ENCODE measurements at places on chromosomes 16 and 17. TPM values are rescaled to one million over a fixed set of nuclear protein-coding genes. Genes with fewer than 3 reads are reported as not detected.

The SAMD14 gene
- total RNA-seq = 1.0 TPM

DNA sequence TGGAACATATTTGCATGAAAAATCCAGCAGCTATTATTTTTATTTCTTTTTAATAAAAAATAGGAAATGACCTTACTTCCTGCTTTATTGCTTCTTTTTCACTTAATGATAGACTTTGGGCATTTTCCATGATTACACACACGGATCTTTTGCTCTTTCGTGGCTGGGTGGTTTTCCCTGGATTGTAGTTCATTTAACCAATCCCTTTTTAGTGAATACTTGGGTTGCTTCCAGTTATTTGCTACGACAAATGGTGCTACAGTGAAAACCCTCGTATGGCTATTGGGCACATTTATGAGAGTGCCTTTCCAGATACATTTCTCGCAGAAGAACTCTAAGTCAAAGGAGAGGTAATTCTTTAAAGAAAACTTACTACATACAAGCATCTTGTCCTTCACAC, 38.6 kb downstream of the FOXL1 start:
- peaks cover 7% of the 10 kb centered on the region for H3K27me3 ChIP-seq
- H3K4me1 ChIP-seq = no peaks in the 10 kb centered on the region
- no peak overlapping the region for H3K4me3 ChIP-seq
- DNase-seq = no peak
- no peaks in the 10 kb centered on the region for H3K36me3 ChIP-seq
- no peak overlapping the region for H3K27ac ChIP-seq

The NLGN2 gene
- 2.9 TPM for total RNA-seq

DNA sequence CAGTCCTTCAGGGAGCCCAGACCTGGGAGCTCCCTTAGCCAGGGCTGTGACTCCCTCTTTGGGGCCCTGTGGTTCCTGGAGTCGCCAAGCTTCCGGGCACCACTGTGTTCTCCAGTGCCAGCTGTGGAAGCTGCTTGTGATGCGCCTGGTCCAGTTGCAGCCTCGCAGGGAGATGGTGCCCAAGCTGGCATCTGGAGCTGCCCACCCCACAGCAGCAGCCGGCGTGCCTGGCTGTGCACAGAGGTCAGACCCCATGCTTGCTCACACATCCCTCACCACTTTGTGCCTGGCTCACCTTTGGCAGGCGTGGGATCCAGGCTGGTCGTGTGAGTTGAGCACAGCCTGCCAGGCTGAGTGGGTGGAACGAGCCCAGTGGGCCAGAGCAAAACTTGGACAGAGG, 18.2 kb downstream of the RHOT1 start:
- no peak overlapping the region for H3K4me3 ChIP-seq
- peaks cover 23% of the 10 kb centered on the region for H3K36me3 ChIP-seq
- no peaks in the 10 kb centered on the region for H3K27me3 ChIP-seq
- H3K27ac ChIP-seq = no peak overlapping the region
- DNase-seq = no peak
- H3K4me1 ChIP-seq = peaks cover 6% of the 10 kb centered on the region

- peaks cover 64% of the 10 kb centered on the region for H3K4me1 ChIP-seq
- no peak overlapping the region for H3K4me3 ChIP-seq
- no peaks in the 10 kb centered on the region for H3K27me3 ChIP-seq
- peak overlapping the region; percentile 51 for H3K27ac ChIP-seq
Observed at GRCh38 chr16:27333104-27333503, 19.3 kb downstream of the IL4R start.

- peak within 1 kb of the TSS; percentile 89 for H3K27ac ChIP-seq
- peak; percentile 100 for DNase-seq
- H3K27me3 ChIP-seq = peaks cover 6% of the 10 kb centered on the region
- H3K4me1 ChIP-seq = peaks cover 34% of the 10 kb centered on the region
- H3K36me3 ChIP-seq = peaks cover 23% of the 10 kb centered on the region
- peak within 1 kb of the TSS; percentile 93 for H3K4me3 ChIP-seq
Observed at GRCh38 chr16:4416200-4417032, at the start of gene CORO7. TSS of gene CORO7 (minus strand) at chr16:4416596. CDS start at chr16:4416518, 78 bp downstream.

The FOXF1 gene
- not detected for total RNA-seq

DNA sequence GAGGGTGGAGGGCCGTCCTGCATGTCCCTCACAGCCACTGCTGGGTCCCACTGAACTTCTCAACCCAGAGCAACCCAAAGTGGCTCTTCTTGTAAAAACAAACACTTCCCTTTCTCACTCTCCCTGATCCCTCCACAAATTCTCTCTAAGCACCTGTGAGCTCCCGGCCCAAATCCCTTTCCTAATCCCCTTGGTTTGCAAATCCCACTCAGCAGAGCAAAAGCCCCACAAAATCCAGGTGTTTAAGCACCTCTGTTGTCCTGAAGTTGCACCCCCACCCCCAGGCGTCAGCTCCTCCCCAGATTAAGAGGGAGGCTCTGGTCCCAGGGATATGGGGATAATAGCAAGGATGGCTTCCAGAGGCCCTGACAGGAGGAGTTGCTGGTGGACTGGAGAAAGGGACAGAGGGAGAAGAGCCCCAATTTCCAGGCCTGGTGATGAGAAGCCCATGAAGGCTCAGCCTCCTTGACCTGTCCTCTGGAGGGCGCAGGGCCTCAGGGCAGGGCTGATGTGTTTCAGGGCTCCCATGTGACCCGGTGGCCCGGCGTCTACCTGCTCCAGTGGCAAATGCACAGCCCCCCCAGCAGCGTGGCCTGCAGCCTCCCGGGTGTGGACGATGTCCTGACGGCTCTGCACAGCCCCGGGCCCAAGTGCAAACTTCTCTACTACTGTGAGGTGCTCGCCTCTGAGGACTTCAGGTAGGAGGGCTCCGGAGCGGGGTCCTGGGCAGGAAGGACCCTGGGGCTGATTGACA, 23.0 kb downstream of the NAGPA start:
- no peaks in the 10 kb centered on the region for H3K36me3 ChIP-seq
- no peaks in the 10 kb centered on the region for H3K4me1 ChIP-seq
- no peak overlapping the region for H3K27ac ChIP-seq
- DNase-seq = no peak
- no peak overlapping the region for H3K4me3 ChIP-seq
- no peaks in the 10 kb centered on the region for H3K27me3 ChIP-seq

The CD300H gene
- not detected for total RNA-seq

The KRTAP9-4 gene
- not detected for total RNA-seq

GRCh38 chr17:40372031-40372430, 7.5 kb upstream of the GJD3 start:
- no peak overlapping the region for H3K4me3 ChIP-seq

The SLC16A6 gene
- total RNA-seq = 2.7 TPM

GRCh38 chr17:9170336-9170735, 149.0 kb downstream of the NTN1 start:
- H3K4me3 ChIP-seq = no peak overlapping the region
- H3K36me3 ChIP-seq = no peaks in the 10 kb centered on the region
- H3K27ac ChIP-seq = no peak overlapping the region

- no peaks in the 10 kb centered on the region for H3K27me3 ChIP-seq
- H3K4me1 ChIP-seq = no peaks in the 10 kb centered on the region
- H3K27ac ChIP-seq = no peak overlapping the region
Observed at GRCh38 chr16:83215406-83216001, 588.7 kb downstream of the CDH13 start.

DNA sequence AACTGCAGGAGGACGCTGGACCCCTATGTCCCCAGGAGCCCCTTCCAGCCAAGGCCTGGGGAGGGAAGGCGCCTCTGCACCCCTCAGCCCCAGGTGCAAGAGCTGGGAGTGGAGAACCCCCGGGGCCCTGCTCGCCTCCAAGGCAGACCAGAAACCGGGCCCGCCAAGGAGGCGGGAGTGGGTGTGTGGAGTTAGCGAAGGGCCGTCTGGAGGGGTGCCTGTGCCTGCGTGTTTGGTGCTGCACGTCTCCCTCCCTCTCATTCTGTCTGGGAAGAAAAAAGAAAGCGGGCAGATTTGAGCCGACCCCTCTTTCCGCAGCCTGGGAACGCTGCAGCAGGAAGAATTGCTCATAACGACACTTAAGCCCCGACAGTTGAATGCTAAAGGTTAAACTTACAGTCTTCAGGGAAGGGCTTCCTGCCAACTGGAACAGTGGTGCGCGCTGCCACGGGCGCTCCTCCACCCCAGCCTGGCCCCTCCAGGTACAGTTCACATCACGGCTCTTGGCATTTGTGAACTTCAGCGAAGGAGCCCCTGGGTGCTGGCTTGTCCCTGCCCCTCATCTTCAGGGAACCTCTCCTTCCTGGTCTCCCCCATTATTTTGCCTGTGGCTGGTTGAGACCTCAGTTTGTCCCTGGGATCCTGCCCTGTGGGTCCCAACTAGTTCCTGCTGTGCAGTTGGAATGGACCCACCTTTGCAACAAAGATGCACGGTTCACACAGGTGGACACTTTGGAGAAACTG, 19.2 kb upstream of the ZFHX3 start:
- H3K27me3 ChIP-seq = peaks cover 77% of the 10 kb centered on the region
- peaks cover 9% of the 10 kb centered on the region for H3K4me1 ChIP-seq
- H3K27ac ChIP-seq = no peak overlapping the region
- H3K36me3 ChIP-seq = peaks cover 2% of the 10 kb centered on the region

- peaks cover 62% of the 10 kb centered on the region for H3K4me1 ChIP-seq
- peak overlapping the region; percentile 61 for H3K4me3 ChIP-seq
- no peaks in the 10 kb centered on the region for H3K27me3 ChIP-seq
- peak; percentile 93 for DNase-seq
- H3K27ac ChIP-seq = peak overlapping the region; percentile 85
Observed at GRCh38 chr16:84518804-84519341, 14.4 kb upstream of the MEAK7 start.

The NPLOC4 gene
- 147 TPM for total RNA-seq

The TEKT1 gene
- total RNA-seq = not detected

The IL34 gene
- not detected for total RNA-seq

GRCh38 chr16:54269461-54269860, 17.1 kb downstream of the IRX3 start:
- H3K4me1 ChIP-seq = no peaks in the 10 kb centered on the region
- H3K27me3 ChIP-seq = peaks cover 5% of the 10 kb centered on the region
- no peak overlapping the region for H3K4me3 ChIP-seq
- H3K27ac ChIP-seq = no peak overlapping the region
- no peak for DNase-seq

DNA sequence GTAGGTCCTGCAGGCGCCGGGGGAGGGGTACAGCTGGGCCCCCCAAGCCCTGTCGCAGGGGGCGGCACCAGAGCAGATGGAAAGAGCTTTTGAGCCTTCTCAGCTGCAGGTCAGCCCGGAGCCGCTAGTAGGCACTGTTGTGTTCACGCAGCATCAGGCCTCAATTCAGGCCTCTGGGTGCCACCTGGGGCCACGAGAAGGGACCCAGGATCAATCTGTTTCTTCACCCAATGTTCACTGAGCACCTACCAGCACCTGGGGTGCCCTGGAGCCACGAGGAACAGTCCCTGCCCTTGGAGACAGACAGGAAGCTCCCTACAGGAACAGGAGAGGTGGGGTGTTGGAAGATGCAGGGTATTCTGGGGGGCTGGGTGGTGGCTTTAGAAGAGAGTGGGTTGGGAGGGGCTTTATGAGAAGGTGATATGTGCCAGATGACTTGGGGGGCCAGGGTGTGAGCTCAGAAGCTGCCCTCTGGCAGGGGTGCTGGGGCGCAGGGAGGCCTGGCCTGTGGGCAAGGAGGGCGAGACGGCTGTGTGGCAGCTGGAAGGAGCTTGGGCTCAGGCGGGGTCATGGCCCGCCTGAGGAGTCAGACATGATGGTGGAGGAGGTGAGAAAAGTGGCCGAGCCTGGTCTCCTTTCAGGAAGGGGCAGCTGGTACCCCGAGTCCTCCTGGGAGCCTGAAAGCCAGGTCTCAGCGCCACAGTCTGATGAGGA, 121.9 kb upstream of the GSE1 start:
- DNase-seq = peak; percentile 78
- H3K4me1 ChIP-seq = no peaks in the 10 kb centered on the region
- H3K36me3 ChIP-seq = no peaks in the 10 kb centered on the region
- H3K27me3 ChIP-seq = peaks cover 2% of the 10 kb centered on the region
- no peak overlapping the region for H3K4me3 ChIP-seq

DNA sequence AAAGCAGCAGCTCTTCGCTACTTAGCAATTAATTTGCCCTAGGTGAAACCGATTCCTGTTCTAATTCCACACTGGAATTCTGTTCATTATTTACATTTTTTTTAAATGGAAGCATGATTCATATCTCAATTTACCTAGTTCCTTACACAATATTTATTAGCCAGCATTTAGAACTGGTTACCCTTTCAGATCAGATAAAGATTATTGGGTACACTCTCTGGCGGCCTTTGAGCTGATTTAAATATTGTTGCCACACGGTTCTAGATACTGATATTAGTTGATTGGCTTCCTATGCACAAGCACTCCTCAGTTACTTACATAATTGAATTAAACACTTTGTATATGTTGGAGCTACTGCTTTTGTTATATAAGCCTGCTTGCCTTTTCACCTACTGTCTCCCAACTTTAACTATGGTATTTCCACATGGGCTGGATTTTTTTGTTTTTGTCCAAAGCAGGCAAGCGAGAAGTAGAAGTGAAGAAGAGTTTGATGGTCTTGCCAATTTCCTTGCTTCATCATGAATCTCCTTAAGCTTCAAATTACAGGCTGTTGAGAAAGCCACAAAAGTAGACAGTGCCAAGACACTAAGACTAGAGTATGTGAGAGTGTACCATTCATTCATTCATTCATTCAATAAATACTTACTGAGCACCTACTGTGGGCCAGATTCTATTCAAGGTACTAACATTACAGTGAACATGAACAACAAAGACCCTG, 3.9 kb upstream of the ALDH3A2 start:
- no peak overlapping the region for H3K4me3 ChIP-seq
- DNase-seq = no peak
- H3K27me3 ChIP-seq = peaks cover 29% of the 10 kb centered on the region
- H3K27ac ChIP-seq = no peak overlapping the region
- H3K36me3 ChIP-seq = no peaks in the 10 kb centered on the region

DNA sequence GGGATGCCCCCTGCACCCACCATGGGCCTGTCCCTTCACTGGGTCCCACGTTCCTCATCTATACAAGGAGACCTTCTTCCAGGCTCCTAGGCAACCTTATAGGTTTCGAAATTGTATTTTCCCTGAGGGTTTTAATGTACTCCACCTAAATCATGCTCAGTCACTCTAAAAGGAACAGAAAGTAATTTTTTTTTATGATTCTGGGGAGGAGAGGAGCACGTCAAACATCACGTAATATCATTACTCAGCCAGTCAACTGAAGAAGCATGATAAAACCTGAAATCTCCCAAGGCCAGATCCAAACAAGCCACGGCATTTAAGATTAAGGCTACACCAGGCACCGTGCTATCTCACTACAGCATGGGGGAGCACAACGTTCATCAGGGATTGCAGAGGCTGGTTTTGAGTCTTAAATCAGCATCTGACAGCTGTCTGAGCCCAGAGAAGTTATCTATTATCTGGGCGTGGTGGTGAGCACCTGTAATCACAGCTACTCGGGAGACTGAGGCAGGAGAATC, 3.9 kb upstream of the TMEM114 start:
- peaks cover 3% of the 10 kb centered on the region for H3K36me3 ChIP-seq
- H3K27me3 ChIP-seq = peaks cover 2% of the 10 kb centered on the region
- H3K4me3 ChIP-seq = no peak overlapping the region

GRCh38 chr16:27318392-27319256, 4.8 kb downstream of the IL4R start:
- H3K4me3 ChIP-seq = peak overlapping the region; percentile 100
- H3K27ac ChIP-seq = peak overlapping the region; percentile 96
- H3K4me1 ChIP-seq = peaks cover 62% of the 10 kb centered on the region

- no peaks in the 10 kb centered on the region for H3K4me1 ChIP-seq
- H3K4me3 ChIP-seq = no peak overlapping the region
- no peaks in the 10 kb centered on the region for H3K27me3 ChIP-seq
Observed at GRCh38 chr17:11279776-11280344, 38.8 kb downstream of the SHISA6 start.

The ASPA gene
- total RNA-seq = not detected

All from activated CD4-positive, alpha-beta T cell treated with anti-CD3 and anti-CD28 coated beads, Interleukin-2, amount 10 ng/mL, durations not matched to agents 24 days and 14 days (primary cell).